ENCODE measurements at places on chromosomes 1 and 21.

DNA sequence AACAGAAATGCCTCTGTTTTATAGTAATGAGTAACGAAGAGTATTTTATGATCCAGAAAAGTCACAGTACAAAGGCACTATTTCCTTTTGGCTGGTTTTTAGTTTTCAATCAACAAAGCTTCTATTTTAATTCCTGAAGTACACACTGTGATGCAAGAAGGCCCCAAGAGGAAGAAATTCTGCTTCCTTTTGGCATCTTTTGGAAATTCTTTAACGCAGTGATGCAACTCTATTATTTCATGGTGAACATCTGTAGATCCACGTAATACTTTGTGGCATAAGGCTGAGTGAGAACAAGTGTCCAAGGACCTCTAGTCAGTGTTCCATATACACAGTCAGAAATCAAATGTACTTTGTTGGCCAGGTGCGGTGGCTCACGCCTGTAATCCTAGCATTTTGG is 137.5 kb downstream of the TGFB2 start:
- DNase-seq, result no peak

DNA sequence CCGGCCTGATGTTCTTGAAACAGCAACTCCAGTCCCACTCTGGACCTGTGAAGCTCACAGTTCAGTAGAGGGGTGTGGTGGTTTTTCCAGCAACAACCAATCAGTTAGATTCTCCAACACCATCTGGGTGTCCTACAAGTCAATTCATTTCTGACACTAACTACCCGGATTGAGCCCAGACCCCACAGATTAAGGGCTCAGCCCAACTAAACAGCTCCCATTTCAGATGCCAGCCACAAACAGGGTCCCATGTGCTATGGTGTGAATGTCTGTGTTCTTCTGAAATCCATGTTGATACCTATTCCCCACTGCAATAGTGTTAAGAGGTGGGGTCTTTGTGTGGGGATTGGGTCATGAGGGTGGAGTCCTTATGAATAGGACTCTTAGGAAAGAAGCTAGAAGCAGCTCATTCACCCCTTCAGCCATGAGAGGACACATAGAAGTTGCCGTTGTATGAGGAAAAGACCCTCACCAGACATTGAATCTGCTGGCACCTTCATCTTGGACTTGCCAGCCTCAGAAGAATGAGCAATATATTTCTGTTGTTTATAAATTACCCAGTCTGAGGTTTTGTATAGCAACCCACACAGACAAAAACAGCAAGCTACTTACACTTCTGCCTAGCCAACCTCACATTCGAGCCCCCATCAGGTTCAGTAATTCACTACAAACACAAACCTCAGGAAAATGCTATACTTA is 53.6 kb downstream of the IRF2BP2 start:
- DNase-seq, result no peak

DNA sequence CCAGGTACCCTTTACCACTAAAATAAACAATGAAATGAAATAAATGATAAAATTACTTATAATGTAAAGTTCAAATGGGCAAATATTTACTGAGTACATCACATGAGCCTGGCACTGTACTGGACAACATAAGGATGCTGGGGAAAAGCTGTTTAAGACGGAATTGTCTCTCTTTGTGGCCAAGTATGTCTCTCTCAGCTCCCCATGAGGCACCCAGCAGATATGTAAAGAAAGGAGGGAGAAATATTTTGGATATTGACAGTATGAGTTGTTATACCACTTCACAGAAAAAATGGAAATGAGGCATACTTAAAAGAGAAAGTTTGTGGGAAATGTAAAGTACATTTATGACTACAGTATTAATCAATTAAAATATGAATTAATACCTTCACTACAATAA is 1.0 kb upstream of the TNFSF4 start:
- DNase-seq, result no peak

DNA sequence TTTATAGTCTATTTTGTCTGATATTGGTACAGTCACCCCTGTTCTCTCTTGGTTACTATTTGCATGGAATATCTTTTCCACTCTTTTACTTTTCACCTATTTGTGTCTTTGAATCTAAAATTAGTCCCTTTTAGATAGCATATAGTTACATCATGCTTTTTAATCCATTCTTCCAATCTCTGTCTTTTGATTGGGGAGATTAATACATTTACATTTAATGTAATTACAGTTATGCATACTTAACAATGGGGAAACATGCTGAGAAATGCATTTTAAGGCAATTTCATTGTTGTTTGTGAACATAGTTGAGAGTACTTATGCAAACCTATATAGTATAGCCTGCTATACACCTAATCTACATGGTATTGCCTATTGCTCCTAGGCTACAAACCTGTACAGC is 48.4 kb upstream of the ATP6V1G3 start:
- no peak for DNase-seq

- no peak for DNase-seq
Measured at GRCh38 chr1:21305900-21306189, 15.6 kb upstream of the ECE1 start.

GRCh38 chr1:45516465-45516864 is 5.2 kb downstream of the PRDX1 start:
- no peak for DNase-seq

GRCh38 chr1:7842517-7842916 is 10.3 kb downstream of the UTS2 start:
- DNase-seq, result no peak

GRCh38 chr1:150552911-150553289 is 3.7 kb downstream of the ADAMTSL4 start:
- DNase-seq, result no peak

DNA sequence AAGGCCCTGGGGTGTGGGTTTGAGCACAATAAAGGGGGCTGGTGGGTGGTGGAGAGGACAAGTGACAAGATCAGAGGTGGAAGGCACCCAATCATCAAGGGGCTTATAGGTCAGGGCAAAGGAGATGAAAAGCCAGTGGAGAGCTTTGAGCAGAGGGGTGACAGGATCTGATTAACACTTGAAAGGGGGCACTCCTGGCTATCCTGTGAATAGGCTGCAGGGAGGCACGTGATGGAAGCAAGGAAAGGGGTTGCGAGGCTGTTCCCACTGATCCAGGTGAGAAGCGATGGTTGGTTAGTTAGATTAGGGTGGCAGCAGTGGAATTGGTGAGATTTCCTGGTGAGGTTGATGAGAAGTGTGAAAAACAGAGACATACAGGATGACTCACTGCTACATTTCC is 80.6 kb downstream of the WLS start:
- DNase-seq, result no peak

DNA sequence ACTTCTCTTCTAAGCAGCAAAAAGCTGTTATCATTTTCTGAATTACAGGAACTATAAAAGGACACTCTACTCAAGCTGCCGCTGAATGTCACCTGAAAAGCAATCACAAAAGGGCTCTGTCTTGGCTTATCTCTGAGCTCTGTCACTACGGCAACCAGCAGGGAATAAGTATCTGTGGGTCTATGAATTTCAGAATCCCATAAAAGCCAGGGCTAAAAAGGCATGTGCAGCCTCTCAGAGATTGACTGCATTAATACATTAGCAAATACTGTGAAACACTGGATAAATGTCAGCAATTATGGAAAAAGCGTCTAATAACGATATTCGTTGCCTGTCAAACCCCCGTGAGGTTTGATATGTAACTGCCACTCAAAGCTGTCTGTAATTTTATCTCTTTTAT is 210.2 kb upstream of the DMRTA2 start:
- no peak for DNase-seq

- no peak for DNase-seq
Measured at GRCh38 chr1:10812387-10812915, 16.0 kb upstream of the CASZ1 start.

GRCh38 chr1:1922956-1923833 is 4.1 kb upstream of the TMEM52 start:
- no peak for DNase-seq

GRCh38 chr1:109769330-109770078 is 5.8 kb upstream of the EPS8L3 start:
- DNase-seq, result no peak

DNA sequence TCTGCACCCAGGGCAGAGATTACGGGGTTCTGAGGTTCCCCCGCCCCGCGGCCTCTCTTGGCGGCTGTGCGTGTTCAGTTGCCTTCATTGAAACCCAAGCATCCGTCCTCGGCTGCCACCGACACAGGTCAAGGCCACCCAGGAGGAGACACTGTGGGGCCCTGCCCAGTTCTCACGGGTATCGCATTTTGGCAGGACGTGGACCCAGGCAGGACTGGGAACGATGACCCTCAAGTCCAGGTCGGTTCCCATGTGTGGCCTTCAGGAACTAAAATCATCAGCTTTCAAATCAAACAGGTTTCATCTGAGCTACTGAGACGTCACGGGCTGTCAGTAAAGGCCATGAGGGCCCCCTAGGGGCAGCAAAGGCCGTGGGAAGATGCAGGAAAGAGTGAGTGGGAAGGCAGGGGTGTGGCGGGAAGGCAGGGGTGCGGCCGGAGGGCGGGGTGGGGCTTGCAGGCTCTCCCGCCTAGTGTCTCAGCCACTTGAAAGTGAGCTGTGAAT is 7.0 kb upstream of the C1orf174 start:
- no peak for DNase-seq

DNA sequence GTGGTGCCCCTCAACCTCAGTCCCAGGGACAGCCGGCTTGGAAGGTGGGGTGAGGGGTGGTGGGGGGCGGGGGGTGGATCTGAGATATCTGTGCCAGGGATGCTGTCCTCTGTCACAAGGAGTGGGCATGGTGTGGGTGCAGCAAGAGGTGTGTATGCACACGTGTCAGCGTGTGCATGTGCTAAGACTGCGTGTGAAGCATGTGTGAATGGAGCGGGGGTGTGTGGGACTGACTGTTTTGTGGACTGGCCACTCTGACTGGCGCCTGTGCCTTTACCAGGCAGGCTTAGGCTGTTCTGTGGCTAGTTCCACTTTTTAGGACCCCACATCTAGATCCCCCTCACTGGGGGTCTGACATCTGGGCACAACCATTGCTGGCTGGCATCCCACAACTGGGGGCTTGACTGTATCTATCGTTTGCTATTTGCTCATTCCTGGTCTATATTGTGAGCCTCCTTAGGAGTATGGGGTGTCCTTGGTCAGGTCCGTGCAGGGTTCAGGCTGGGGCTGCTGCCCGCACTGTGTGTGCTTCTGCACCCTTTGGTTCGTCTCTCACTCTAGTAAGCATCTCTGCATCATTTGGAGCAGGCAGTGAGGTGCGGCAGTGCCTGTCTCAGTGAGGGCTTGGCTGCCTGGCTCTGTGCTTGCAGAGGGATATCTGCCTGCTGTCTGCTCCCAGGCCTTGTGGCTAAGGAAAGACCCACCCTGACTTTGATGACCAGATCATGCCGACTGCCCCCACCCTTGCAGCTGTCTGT is 1.9 kb downstream of the AMPD2 start:
- DNase-seq, result no peak

DNA sequence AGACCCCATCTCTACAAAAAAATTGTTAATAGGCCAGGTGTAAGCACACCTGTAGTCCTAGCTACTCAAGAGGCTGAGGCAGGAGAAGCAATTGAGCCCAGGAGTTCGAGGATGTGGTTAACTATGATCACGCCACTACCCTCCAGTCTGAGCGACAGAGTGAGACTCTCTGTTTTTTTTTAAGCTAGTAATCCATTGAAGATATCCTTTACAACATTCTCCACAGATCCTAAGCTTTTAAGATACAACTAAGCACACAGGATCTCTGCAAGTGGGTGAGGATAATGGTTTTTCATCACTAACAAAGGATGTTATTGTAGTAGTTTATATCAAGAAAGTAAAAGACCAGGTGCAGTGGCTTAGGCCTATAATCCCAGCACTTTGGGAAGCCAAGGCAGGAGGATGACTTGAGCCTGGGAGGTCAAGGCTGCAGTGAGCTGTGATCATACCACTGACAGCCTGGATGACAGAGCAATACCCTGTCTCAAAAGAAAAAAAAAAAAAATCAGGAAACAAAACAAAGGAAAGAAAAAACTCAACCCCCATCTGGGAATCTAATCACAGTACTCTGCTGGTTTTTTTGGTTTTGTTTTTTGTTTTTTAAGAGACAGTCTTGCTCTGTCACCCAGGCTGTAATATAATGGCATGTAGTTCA is 166.1 kb downstream of the RERE start:
- DNase-seq, result no peak

- no peak for DNase-seq
Measured at GRCh38 chr1:60832367-60832766, 250.0 kb upstream of the NFIA start.

GRCh38 chr21:26499495-26499894 is 73.6 kb downstream of the CYYR1 start:
- DNase-seq, result no peak

DNA sequence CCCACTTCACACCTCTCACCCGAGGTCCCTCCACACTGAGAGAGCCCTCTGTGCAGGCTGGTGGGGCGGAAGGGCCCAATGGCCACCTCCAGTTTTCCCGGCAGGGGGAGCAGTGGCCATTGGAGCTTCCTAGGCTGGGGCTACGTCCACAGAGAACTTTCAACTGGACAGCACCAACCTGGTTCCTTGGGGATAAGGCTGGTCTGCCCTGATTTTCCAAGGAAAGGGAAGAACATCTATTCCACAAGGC is 20.3 kb upstream of the LAPTM5 start:
- no peak for DNase-seq

DNA sequence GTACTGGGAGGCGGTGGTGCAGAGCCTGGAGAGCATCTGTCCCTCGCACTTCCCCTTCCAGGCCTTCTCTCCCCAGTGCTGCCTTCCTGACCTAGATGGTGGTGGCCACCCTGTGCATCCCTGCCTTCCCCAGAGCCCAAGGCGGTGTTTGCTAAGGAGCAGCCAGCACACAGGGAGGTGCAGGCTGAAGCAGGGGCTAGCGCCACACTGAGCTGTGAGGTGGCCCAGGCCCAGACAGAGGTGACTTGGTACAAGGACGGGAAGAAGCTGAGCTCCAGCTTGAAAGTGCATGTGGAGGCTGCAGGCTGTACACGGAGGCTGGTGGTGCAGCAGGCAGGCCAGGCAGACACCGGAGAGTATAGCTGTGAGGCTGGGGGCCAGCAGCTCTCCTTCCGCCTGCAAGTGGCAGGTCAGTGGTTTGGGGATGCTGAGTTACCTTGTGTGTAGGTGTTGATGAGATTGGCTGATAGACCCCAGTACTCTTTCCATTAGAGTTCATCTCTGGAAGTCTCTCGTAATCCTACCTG is 51.6 kb downstream of the OBSCN start:
- no peak for DNase-seq

DNA sequence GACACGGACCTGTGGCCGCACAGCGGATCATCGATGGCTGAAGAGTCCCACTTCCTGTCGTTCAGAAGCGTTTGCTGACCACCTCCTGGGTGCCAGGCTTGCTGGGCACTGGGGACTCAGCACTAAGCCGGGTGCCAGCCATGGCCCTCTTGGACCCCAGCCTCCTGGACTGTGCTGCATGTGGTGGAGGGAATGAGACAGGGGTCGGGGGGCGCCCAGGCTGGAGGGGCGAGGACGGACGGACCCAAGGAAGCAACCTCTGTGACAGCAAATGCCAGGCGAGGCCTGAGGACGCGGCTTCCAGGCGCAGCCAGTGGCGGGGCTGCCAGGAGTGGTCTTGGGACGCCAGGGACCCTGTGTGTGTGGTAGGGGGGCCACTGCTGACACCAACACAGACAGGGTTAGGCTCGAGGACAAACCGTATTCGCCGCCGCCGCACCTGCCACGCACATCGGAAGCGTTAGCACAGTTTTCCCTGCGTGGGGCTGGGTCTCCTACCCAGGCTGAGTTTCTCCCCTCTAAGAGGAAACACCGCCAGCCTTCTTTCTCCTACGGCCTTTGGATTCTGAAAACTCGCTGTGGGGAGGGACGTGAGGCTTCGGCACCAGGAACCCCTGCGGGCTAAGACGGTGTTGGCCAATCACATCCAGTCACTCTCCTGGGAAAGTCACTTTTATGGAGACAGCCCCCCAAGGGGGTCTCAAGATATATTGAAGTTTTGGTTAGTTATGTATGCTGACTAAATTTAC is 3.1 kb upstream of the MXRA8 start:
- DNase-seq, result no peak

- DNase-seq, result no peak
Measured at GRCh38 chr1:219639876-219640577, 27.1 kb upstream of the ZC3H11B start.

Data from stimulated activated naive CD8-positive, alpha-beta T cell treated with anti-CD3 and anti-CD28 coated beads, Interleukin-15, amount 100 ng/mL, for 72 hours (primary cell).